Esophagus squamous epithelium (tissue), 5 donors: ENCODE measurements at places on chromosomes 3 and 15.

DNA sequence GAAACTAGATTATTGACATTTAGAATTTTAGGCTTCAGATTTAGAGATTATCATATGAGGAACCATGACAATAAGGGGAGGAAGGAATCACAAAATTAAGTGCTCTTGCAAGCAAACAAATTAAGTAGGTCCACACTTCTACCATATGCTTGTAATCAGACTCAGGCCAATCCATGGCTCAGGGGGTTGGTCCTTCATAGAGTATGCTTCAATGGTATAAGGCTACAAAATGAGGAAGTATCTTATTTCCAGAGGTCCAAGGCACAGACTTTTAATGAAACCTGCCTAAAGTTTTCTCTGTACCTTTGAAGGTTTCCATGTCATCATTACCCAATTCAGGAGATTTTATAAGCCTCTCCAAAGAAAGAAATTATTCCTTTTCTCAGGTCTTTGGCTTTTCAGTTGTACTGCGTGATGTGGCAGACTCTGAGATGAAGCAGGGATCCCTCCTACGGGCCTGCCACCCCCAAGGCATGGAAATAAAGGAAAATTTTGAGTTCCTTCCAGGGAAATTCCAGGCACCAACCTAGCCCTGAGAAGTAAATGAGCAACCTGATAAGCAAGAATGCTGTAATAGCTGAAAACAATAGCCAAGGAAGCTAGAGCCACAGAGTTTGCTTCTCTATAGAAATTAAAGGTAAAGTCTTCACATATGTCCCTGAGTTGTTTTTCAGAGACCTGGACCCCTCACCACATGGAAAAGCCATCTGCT is 36.3 kb downstream of the SERPINI2 start:
- DNase-seq, result no peak

GRCh38 chr3:50574444-50574831 is 5.1 kb downstream of the HEMK1 start:
- no peak for DNase-seq

- no peak for DNase-seq
Measured at GRCh38 chr3:47394881-47395280, 14.1 kb downstream of the PTPN23 start.

DNA sequence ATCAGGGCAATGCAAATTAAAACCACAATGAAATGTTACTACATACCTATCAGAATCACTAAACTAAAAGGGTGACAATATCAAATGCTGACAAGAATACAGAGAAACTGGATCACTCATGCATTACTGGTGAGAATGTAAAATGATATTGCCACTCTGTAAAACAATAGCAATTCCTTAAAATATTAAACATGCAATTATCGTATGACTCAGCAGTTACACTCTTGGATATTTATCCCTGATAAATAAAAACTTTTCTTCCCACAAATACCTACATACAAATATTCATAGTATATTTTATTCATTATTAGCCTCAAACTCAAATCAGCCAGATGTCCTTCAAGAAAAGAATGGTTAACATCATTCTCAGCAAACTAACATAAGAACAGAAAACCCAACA is 25.9 kb upstream of the RAB6B start:
- no peak for DNase-seq

GRCh38 chr3:18194431-18194830 is 230.7 kb downstream of the SATB1 start:
- no peak for DNase-seq

DNA sequence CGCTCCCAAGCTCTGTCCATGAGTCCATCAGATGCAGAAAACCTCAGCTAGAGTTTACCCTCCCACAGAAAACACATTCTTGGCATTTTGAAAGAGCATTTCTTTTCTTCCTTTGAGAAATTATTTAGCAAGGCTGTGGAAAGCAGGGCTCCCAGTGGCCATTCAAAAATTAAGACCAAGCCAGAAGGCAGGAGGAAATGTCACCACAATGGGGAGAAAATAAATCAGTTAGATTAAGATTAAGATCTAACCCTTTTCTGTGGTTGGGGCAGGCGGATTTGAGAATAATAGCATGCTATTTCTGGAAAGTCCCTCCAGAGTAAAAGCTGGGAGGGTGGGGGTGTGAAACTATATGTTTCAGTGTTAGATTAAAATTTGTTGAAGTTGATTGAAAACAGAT is 20.2 kb downstream of the LRIG1 start:
- no peak for DNase-seq

DNA sequence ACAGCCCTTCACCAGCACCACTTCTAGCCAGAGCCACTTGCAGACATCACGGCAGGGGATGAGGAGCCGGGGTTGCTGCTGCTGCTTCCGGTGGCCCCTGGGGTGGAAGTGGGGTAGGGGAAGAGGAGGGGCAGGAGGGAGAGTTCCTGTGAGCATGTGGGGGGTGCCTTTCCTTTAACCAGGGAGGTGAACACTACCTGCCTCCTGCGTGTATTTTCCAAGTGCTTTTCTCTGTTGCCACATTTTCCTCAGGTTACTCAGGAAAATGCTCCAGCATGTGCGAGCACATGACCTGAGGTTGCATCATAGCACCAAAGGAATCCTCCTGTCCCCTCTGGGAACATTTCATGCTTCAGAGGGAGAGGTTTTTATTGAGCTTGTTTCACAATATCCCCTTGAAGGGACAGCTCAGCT is 12.2 kb upstream of the SACM1L start:
- no peak for DNase-seq

GRCh38 chr3:89227634-89228033 is 120.2 kb downstream of the EPHA3 start:
- no peak for DNase-seq

GRCh38 chr15:75663931-75664421 is 16.3 kb downstream of the SNX33 start:
- no peak for DNase-seq
